ENCODE measurements at places on chromosomes 2 and 18.

- no peak for DNase-seq
Measured at GRCh38 chr2:46549166-46549844, 69.9 kb downstream of the TMEM247 start.

DNA sequence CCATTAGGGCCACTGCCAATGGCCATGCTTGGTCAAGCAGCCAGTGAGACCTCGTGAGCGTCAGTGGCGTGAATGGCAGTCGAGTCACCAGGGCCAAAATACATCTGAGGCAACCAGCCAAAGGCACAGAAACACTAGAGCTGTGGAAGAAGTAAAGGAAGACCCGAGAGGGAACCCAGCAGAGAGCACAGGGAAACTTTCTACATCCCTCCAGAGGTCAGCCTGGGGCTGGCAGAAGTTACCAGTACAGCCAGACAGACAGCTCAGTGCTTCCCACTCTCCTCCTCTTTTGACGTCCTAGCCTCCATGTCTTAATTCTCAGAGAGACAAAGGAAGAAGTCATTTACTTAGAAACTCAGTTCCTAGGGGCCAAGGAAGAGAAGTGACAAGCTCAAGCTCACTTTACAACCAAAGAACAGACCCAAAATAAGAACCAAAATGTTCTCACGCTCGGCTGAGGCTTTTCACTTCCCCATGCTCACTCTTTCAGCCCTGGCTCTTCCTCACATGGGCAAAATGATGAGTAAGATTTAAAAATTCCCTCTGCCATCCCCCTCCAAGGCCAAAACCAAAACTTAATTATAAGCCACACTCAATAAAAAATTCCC is 8.7 kb downstream of the CYRIA start:
- DNase-seq: no peak

DNA sequence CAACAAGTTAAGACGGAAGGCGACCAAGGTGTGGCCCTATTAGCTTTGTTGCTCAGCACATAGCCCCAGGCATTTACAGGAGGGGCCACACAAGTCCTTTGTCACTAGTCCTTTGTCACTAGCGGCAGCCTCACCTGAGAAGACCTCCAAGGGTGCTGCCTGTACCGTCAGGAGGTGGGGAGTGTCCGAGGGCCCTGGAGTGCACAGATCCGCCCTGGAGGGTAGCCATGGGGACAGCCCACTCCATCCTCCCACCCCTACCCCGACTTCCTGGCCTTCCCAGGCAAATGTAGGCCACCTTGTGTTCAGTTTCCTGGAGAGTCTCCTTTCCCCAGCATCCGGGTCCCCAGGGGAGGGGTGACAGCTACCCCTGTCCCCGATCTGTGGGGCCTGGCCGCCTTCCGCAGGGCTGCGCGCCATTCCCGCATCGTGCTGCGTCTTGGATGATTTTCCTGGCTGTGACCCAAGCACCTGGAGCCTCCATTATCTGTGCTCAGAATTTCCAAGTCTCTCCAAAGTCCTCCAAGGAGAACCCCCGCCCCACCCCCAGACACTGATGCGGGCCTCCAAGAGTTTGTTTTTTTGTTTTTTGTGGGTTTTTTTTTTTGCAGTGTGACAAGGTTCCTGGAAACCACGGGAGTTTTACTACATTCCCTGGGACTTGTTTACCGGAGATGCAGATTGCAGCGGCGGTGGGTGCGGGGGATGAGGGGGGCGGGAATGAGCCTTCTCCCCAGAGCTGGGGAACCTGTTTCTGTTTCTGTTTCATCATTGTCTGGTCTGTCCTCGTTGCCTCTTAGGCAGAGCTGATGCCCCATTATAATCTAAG is 28.6 kb downstream of the TEX44 start:
- no peak for DNase-seq

DNA sequence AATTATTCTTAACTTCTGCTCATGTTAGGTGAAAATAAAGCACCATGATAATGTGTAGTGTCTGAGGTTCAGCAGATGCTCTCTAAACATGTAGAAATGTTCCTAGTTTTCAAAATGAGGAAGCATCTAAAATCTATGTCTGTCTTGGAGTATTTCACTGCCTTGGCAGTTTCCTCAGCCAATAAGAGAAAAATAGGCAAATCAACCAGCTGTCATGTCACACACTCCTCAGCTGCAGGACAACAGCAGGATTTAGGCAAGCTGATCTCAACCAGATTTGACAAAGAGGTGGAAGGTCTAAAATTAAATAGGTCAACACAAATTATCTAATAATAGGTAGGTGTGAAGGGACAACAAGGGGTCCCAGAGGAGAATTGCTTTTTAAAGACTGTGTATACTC is 164.1 kb upstream of the BOD1L2 start:
- DNase-seq: no peak

- DNase-seq: no peak
Measured at GRCh38 chr2:677959-678550, 849 bp upstream of the TMEM18 start.

GRCh38 chr2:219448099-219448775 is 13.6 kb downstream of the SPEG start:
- peak; percentile 74 for DNase-seq

DNA sequence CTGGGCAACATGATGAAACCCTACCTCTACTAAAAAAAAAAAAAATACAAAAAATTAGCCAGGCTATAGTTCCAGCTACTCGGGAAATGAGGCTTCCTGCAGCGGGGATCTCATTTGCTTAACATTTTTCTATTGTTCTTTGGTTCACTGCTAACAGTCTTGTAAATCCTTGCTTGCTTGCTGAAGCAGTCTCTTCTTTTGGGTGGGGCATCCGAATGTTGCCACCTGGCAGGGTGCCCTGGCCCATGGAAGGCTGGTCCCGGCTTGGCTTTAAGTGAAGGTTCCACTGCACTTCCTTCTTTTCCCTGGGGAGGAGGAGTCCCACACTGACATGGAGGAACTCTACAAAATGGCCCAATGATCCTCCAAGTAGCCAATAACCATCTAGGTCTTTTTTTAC is 6.0 kb upstream of the ANKRD29 start:
- no peak for DNase-seq

Measured in cardiac septum (tissue), 1 donor.